ENCODE measurements at places on chromosomes 1 and 21.

GRCh38 chr1:87867626-87868025 lies 538.9 kb downstream of the LMO4 start:
- DNase-seq = no peak

GRCh38 chr1:54362881-54363340 lies 43.3 kb downstream of the SSBP3 start:
- DNase-seq = no peak

DNA sequence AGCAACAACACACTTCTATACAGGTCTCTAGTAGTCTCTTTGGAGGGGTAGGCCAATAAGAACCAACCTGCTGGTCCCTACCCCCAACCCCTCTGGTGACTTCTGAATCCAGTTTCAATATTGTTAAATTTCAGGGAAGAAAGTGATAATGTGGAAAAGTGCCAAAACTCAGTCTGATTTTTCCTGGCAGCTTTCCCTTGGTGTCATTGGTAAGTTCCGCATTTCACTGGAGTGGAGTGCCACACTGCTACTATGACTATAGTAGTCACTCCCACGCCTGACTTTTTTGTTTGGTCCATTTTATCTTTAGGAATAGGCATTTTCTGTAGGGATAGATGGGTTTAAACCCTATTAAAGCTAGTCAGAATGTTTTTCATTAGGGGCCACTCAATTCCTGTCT lies 5.7 kb upstream of the ARID1A start:
- no peak for DNase-seq

DNA sequence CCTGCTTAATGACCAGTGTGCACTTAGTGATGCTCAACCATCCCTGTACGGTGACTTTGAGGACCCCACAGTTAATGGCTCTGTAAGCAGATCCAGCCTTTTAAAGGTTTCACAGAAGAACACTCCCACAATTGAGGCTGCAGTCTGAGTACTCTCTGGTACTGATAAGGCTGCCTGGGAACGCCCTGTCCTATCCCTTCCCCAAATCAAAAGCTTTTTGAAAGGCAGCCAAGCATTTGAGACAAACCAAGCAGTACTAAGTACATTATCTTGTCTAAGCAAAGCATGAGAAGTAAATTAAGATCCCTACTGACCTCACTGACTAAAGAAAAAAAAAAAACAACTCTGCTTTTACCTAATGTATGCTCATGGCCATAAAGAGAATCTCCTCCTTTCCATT lies 60.7 kb downstream of the SH3GLB1 start:
- DNase-seq = no peak

GRCh38 chr1:115182012-115182715 lies 92.9 kb upstream of the TSPAN2 start:
- DNase-seq = no peak

GRCh38 chr1:65321879-65322278 lies 12.5 kb downstream of the DNAJC6 start:
- no peak for DNase-seq

- DNase-seq = no peak
Observed at GRCh38 chr1:52080014-52080415, 23.9 kb downstream of the BTF3L4 start.

- no peak for DNase-seq
Observed at GRCh38 chr1:210696709-210697108, 368.0 kb downstream of the HHAT start.

DNA sequence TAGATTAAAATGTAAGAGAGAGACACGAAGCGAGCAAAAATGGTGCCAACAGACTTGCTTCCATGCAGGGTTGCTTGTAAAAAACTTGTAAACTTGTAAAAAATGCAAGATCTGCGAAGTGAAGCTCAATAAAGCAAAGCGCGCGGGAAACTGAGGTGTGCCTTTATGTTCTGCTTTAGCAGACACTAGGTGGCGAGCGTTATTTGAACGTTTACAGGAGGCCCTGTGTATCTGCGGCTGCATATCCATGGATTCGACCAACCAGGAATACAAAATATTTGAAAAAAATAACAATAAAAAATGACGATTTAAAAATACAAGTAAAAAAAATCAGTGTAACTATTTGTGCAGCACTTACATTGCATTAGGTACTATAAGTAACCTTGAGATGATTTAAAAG lies 1.5 kb downstream of the UBE2G2 start:
- no peak for DNase-seq

DNA sequence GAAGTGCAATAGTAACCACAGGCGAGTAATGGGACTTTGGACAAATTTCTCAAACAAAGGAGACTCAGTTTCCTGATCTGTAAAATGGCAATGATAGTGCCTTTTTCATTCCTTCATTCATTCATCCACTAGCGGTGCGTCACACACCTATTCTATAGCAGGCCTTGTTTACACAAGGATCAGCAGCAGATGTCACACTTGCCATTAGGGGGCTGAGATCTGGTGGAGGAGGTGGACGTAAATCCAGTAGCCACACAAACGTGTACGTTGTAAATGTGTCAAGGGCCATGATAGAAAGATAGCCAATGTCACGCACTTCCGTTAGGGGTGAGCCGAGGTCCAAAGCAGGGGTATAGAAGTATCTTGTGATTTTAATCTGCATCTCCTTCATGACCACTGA lies 34.2 kb downstream of the SERINC2 start:
- no peak for DNase-seq

- no peak for DNase-seq
Observed at GRCh38 chr21:42286416-42286815, 28.8 kb downstream of the TFF3 start.

DNA sequence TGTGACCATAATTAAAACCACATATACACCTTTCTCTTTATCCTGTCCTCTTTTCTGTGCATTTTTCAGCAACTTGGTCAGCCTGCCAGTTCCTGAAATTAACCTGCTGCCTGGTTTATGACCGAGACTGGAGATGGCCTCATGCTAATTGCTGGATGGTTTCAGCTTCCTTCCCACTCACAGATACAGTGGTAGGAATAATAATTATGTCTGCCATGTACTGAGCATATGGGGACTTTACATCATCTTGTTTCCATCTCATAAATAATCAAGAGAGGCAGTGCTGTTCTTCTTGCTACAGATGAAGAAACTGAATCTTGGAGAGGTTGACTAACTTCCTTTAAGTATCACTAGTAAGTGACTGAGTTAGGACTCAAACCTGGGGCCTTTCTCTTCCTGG lies 148.2 kb downstream of the NOS1AP start:
- no peak for DNase-seq

DNA sequence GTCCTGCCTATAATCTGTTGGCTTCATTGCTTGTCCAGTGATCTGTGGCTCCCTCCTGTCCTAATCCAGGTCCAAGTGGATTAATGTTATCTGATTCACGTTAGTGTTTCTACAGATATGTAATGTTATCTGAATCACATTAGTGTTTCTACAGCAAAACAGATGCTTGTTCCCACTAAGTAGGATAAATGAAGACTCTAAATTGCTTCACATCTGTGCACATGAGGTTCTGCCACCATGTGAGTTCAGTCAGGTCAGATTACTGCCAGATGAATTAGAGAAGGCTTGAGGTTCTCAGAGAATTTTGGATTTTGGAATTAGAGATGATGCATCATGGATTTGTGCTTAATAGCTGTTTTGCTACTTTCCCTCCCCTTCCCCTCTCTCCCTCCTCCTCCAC lies 13.2 kb downstream of the DISC1 start:
- no peak for DNase-seq

- DNase-seq = peak; percentile 84
Observed at GRCh38 chr1:156889802-156890580, 3.5 kb upstream of the PEAR1 start.

- DNase-seq = no peak
Observed at GRCh38 chr1:239428120-239428710, 41.8 kb downstream of the CHRM3 start.

DNA sequence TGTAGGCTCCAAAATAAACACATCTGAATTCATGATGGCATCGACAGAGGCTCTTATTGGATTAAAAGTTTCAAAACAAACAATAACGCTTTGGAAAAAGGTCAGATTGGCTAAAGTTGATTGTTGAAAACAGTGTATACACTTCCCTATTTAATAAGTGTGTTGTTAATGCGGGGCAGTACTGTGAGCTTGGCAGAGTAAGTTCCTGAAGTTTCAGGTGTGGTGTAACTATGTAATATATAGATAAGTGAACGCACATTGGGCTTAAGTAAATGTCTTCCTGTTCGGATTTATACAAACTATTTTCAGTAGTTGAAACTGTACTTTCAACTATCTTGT lies 810 bp downstream of the ZBTB37 start:
- no peak for DNase-seq

DNA sequence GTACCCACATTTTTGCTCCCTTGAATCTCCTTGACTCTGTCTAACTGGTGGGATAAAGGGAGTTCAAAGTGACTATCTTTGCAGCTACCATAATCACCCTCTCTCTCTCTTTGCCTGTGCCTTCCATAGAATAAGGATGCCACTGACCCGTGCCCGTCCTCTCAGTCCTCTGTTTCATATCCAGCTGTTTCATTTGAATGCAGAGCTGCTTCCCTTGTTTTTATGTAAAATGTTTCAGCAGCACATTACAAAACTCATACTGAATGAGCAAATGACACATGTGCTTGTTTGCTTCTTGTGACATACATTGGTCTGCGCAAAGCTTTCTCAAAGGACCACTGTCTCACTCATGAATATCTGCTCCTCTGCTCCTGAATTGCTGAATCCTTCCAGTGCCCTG lies 38.4 kb downstream of the CDC42 start:
- DNase-seq = no peak

DNA sequence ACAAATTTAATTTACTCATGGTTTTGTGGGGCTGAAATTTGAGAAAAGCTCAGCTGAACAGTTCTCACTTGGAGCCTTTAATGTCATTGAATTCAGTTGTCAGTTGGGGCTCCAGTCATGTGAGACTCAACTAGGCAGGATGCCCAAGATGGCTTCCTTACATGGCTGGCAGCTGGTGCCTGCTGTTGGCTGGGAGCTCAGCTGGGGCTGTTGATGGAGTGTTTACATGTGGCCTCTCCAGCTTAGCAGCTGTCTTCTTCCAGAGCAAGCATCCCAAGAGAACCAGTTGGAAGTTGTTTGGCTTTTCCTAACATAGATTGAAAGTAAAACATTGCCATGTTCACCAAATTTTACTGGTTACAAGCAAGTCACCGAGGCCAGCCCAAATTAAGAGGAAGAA lies 81.8 kb upstream of the KCNA3 start:
- DNase-seq = no peak

DNA sequence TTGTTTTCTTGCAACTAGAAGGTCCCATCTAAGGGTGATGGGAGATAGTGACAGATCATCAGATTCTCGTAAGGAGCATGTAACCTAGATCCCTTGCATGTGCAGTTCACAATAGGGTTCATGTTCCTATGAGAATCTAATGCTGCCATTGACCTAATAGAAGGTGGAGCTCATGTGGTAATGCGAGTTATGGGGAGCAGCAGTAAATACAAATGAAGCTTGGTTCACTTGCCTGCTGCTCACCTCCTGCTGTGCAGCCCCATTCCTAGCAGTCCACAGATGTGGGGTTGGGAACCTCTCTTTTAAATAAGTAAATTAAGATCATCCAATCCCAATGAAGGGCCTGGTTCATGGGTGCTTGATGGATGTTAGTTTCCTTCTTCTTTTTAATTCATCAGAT lies 148.7 kb upstream of the ATP1B1 start:
- no peak for DNase-seq

DNA sequence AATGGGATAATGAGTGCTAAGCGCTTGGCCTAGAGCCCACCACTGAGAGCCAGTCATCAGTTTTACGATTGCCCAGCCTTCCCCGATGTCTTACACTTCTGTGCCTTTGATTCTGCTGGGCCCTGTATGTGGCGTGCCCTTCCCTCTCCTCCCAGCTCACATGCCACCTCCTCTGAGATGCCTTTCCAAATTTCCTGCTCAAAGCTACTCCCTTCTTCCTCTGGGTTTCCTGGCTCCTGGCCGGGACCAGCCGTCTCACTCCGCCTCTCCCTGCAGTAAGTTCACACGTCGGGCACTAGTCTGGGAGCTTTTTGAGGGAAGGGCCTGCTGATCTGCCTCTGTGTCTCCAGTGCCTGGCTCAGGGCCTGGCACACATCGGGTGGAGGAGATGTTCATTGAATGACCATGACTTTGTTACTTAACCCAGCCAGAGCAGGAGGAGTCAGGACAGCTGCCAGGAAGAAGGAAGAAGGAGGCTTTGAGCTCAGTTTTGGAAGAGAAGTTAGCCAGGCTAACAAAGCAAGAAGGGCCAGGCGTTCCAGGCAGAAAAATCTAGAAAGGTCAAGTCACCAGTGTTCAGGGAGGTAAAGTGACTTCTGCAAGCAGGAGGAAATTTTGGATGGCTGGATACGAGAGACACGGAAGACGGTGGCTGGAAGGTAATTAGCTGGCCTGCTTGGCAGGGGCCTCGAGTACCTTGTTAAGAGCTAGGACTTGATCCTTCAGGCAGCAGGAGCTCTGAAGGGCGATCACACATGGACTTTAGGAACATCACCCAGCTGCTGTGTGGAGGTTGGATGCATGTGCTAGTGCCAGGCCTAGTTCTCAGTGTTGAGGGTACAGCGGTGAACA lies 63.6 kb downstream of the EPHB2 start:
- peak; percentile 72 for DNase-seq

- DNase-seq = no peak
Observed at GRCh38 chr1:192914092-192914491, 105.3 kb downstream of the RGS2 start.

GRCh38 chr1:33965086-33965485 lies 101.2 kb downstream of the HMGB4 start:
- no peak for DNase-seq

DNA sequence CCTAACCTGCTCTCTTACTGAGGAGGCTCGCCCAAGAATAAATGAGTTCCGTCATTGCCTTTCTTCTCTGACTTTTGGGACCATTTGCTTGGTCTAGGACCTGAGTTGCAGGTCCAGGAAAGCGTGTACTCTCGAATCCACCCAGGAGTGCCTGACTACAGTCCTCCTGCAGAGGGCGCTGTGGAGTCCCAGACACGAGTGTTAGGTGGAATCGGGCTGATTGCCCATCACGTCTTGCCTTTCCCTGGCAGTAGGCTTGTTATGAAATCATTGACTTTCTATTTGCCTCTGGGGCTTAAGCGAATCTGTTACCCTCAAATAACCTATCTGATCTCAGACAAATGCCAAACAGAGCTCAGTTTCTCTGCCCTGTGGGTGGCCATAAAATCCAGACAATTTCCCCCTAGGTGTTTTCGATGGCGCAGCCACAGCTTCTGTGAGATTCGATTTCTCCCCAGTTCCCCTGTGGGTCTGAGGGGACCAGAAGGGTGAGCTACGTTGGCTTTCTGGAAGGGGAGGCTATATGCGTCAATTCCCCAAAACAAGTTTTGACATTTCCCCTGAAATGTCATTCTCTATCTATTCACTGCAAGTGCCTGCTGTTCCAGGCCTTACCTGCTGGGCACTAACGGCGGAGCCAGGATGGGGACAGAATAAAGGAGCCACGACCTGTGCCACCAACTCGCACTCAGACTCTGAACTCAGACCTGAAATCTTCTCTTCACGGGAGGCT lies at the start of gene IL20:
Gene IL20, plus strand, starts transcription at position 685 of the 733 bp plus-strand sequence. CDS start 230 bp downstream, outside the sequence.
- peak; percentile 59 for DNase-seq

- DNase-seq = no peak
Observed at GRCh38 chr1:104699433-104699832, 949.7 kb downstream of the AMY1C start.

DNA sequence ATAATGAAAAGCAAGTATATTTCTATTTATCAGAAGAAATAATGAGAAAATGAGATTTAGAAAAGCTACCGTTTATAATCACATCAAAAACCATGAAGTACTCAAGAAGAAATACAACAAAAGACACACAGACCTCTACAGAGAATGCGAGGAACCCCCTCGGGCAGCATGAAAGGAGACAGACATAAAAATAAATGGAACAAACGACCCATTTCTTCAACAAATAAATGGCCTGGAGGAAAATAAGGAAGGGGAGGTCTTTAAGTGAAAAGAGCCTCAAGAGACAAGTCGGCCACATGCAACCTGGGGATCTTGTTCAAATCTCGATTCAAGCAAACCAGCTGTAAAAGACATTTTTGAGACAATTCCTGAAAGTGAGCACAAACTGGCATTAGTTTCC lies 6.0 kb downstream of the CFAP74 start:
- DNase-seq = no peak
